ENCODE measurements at places on chromosomes 4 and X.

DNA sequence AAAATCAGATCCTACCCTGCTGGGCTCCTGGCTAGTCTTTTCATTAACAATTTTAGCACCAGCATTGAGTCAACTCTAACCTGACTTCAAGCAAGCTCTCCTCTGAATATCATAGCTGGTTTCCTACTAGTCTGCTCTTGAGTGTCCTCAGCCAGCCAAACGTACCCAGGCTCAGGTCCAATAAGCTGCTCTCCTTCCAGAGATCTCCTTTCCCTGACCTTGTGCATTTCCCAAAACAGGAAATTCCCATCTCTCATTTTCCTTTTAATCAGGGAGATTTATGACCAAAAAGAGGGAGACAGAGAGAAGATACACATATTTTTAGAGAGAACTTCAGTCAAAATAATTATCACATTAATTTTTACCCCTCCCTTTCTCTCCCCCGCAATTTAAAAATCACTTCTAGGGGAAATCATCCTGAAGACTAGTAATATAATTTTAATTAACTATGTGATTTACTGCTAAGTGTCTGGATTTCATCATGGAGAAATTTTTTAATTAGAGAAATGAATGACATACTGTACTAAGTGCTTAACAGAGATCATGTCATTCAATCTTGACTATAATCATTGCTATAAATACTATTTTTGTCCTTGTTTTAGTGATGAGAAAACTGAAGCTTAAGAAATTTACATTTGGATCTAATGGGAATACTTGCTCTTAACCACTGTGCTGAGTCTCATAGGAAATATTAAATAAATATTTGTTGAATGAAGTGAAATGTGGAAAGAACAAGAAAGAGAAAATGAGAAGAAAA, 421.7 kb upstream of the INTU start:
- no peak for DNase-seq

DNA sequence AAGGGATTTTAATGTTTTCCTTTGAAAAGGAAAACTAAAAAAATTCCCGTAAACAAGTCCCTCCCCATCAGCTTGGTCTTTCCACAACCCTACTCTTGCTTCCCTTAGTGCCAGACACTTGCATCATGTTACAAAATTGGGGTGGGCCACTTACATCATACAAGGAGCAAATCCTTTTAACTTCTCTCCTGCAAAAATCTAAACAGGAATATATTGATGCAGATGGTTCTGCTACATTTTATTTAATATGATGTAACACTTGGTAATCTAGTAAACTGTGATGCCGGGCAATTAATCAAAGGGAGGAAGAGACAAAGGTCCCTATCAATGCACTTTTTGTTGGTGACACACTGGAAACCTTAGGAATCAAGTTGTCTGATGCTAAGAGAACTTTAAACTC, 125.3 kb downstream of the UBE2K start:
- no peak for DNase-seq

GRCh38 chr4:2166253-2166652, 75.7 kb downstream of the HAUS3 start:
- no peak for DNase-seq

GRCh38 chr4:182205306-182205705, 37.9 kb upstream of the TENM3 start:
- no peak for DNase-seq

GRCh38 chrX:117538178-117539089, 578.2 kb downstream of the KLHL13 start:
- no peak for DNase-seq

- no peak for DNase-seq
These were observed 518.7 kb downstream of the C4orf33 start for GRCh38 chr4:129614611-129615010.

GRCh38 chrX:5632061-5632614, 596.5 kb downstream of the NLGN4X start:
- DNase-seq: no peak

- DNase-seq: no peak
These were observed 42.1 kb upstream of the CENPU start for GRCh38 chr4:184775854-184776555.

GRCh38 chrX:12441381-12442128, 303.3 kb downstream of the FRMPD4 start:
- no peak for DNase-seq

GRCh38 chr4:151408380-151408629, 671 bp upstream of the FHIP1A start:
- no peak for DNase-seq

Measured in activated T-cell treated with anti-CD3 and anti-CD28 coated beads for 24 hours (primary cell).